ENCODE measurements at places on chromosomes 3 and 15. TPM values are rescaled to one million over a fixed set of nuclear protein-coding genes. Genes with fewer than 3 reads are reported as not detected.
A peak's percentile ranks its signal among the peaks of the same experiment; 100 is the strongest.

GRCh38 chr15:81532001-81532400 is 158.0 kb upstream of the TMC3 start:
- no peak for DNase-seq

GRCh38 chr3:193982258-193982659 is 153.7 kb upstream of the HES1 start:
- peak; percentile 85 for DNase-seq

DNA sequence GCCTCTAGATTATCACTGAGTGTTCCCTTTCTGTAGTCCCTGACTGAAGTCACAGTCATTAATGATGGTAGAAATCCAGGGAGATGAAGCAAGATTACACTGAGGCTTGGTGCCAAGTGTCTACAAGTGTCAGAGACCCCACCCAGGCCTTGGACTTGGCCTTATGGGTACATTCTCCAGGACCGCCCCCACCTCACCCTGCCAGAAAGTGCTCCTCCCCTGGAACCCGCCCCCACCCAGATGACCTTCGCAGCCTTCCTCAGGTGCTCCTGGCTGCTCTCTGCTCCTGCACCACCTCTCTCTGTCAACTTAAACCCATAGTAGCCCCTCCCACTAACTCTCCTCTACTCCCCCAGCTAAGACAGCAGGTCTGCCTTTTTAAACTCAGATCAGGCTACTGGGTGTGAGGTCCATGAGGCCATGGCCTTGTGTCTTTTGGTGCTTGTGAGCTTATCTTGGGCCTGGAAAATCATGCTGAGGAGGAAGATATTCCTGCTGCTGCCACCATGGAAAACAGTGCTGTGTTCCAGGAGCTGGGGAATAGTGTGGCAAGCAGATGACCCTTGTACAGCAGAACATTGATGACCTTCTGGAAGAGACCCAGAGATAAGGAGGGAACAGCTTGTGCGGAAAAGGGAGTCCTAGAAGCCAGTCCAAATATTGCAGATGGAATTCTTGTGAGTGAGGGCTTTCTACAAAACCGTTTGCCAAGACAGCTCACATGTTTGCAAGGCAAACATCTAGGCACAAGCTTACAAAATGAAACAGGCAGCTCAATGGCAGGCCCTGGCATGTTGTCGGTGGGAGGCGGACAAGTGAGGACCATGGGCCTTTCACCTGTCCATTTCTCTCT is 40.3 kb upstream of the NDUFB4 start:
- DNase-seq, result peak; percentile 87

DNA sequence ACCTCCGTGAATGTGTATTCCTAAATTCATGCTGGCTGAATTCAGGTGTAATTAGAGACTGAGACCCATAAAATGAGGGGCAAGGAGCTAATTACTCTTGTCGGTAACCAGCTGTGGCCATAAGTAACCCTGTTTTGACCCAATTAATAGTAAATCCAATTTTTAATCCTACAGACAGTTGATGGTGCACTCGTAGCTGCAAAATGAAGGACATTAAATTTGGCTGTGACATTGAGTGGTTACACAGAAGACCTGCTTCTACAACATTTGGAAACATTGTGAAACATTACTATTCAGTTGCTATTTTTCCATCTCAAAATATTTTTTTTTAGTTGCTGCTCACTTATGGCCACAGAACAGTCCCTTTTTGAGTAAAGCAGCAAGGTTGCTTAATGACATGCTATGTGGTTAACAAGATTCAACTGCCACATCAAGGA is 33.0 kb downstream of the MBNL1 start:
- DNase-seq, result no peak

DNA sequence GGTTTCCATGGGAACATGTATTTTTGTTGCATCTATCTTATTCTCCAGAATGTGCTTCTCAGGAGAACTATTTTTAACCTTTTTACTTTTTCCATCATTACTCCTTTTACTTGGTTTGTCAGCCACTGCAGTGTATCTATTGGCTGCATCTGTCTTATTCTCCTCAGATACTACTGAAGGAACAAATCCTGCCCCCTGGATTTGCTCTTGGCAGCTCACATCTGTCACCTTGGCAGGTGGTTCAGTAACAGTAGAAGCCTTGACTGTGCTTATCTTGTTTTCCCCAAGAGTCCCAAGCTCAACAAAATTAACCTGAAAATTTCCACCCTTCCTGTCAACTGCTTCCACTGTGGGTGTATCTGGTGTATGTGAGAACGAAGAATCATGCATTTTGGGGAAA is 106.0 kb downstream of the MAP4 start:
- DNase-seq, result no peak

DNA sequence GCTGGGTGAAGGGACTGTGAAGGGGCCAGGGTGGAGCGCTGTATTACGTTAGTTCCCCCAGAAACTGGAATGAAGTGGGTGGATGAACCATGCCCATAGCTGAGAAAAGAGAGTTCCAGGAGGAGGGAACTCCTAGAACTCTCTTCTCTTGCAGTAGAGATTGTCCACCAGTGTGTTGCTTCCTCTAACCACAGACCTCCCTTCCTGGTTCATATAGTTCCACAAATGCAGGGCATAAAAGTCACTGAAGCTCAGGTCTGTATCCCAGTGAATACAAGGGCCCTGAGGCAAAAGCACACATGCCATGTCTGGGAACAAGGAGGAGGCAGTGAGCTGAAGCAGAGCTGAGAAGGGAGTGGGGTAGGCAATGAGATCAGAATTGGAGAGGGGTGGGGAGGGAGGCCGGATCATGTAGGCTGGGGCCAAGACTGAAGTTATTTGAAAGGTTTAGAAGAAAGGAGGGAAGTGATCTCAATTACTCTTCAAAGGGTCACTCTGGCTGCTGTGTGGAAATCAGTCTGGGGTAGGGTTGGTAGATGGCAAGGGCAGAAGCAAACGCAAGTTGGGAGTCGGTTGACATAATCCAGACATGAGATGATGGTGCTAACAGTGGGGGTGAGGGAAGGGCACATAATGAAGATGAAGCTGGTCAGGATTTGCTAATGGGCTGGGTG is 6.5 kb downstream of the A4GNT start:
- no peak for DNase-seq

- no peak for DNase-seq
These were observed 113.1 kb downstream of the THSD4 start for GRCh38 chr15:71228403-71228802.

GRCh38 chr15:40238532-40239403 is at the start of gene PAK6:
PAK6 (plus strand) TSS chr15:40239063; CDS start chr15:40264786, 25,723 bp downstream.
- peak; percentile 15 for DNase-seq

DNA sequence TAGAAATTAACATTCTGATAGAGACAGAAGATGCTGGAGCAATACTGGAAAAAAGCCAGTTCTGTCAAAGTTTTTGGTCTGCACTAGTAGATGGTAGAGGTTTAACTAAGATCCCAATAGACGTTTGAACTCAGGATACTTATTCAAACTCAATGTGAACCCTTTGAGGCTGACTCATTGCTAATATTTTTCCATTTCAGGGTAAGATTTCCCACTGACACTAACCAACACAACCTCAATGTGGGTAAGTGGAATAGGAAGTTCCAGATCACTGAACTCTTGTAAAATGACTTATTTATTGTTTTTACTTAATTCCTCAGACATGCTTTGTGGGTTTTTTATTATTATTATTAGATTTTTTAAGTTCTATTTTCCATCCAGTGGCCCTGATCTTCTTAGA is 1024.8 kb downstream of the EPHA3 start:
- DNase-seq, result no peak

DNA sequence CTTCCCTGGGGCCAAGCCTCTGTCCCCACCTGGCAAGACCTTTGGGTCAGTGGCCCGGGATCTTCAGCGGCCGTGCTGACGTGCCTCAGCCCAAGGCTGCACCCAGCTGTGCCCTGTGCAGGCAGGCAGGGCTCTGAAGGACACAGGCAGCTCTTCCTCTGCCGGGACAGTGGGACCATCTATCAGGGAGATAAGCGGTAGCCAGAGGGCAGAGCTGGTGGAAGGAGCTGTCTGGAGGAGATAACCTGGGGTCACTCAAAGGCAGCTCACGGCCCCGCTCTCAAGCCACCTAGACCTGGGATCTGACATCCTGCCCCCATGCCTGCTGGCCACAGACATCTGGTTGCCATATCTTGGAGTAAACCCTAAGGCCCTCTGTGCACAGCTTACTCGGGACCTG is 27.3 kb downstream of the DUSP7 start:
- DNase-seq, result no peak

GRCh38 chr3:196938124-196938523 is 4.2 kb downstream of the NCBP2 start:
- no peak for DNase-seq

GRCh38 chr3:187261541-187261969 is 30.0 kb downstream of the MASP1 start:
- DNase-seq, result no peak

- no peak for DNase-seq
These were observed 9.2 kb downstream of the ASB14 start for GRCh38 chr3:57283334-57283733.

DNA sequence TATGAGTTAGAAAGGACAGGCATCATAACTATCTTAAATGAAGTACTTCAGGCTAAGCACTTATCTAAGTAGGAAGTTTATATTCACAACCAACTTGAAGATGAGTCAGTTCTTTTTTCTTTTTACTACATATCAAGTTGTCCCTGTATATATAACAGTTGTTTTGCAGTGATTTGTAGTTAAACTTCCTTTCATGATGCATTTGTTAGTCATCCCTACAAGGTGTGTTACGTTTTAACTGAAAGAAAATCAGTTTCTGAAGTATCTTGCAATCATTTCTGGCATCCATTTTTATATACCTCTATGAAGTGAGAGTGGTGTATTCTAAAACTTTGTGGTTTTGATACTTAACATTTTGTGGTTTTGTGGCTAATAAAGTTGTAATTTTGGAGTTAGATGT is 46.1 kb downstream of the ZFAND6 start:
- no peak for DNase-seq

- no peak for DNase-seq
These were observed 91.0 kb downstream of the SMAD3 start for GRCh38 chr15:67156426-67156825.

DNA sequence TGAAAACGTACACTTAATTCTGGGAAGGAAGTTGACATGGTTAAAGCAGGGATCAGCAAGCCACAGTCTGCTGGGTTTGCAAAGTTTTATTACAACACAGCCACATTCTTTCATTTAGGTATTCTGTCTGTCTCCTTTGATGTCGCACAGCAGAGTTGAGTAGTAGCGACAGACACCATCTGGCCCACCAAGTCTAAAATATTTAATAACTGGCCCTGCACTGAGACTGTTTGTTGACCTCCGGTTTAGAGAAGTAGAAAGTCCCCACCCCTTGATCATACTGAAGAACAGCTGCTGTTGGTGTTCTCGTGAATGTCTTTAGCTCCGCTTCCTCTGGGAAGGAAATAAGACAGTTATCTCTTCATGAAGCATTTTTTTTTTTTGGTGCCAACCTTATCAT is 66.2 kb downstream of the MCTP2 start:
- no peak for DNase-seq

GRCh38 chr3:104987859-104988258 is 378.9 kb upstream of the ALCAM start:
- no peak for DNase-seq

- DNase-seq, result no peak
These were observed 1099.3 kb upstream of the EPHA6 start for GRCh38 chr3:95715128-95715527.

GRCh38 chr3:43074901-43075689 is 30.8 kb downstream of the POMGNT2 start:
- DNase-seq, result no peak

GRCh38 chr3:132029182-132029902 is 5.5 kb downstream of the CPNE4 start:
- DNase-seq, result peak; percentile 83

GRCh38 chr15:89492111-89492641 is 4.2 kb downstream of the RHCG start:
- DNase-seq, result no peak

DCUN1D1 gene
- 17.8 TPM for total RNA-seq

GATA2 gene
- total RNA-seq, result 11.6 TPM

PATL2 gene
- 4.0 TPM for total RNA-seq

FBN1 gene
- total RNA-seq, result 257 TPM

NRG4 gene
- total RNA-seq, result not detected

ERICH6 gene
- not detected for total RNA-seq

KBTBD12 gene
- total RNA-seq, result 1.5 TPM

CEMIP gene
- 0.57 TPM for total RNA-seq

ROPN1 gene
- not detected for total RNA-seq

CPNE9 gene
- total RNA-seq, result not detected

KLHL40 gene
- total RNA-seq, result not detected

AADAC gene
- total RNA-seq, result 89.9 TPM

All from Peyer's patch (tissue), 4 donors.